ENCODE measurements at places on chromosomes 1 and 21.

DNA sequence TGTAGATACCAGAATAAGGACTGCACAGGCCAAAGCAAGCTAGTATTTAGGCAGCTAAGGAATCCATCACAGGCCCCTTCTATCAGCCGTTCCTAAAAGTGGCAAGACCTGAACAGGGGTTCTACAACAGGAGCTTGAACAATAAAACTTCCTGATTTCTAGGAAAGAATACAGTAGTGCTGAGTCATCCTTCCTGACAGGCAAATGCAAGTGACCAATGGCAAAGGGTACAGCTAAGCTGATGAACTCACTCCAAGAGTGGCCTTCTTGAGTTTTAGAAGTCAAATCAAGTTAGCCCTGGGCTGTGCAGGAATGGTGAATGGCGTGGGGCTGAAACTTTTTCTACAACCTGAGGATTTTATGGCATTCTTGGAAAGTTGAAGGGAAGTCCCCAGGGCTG, 112.9 kb downstream of the GREM2 start:
- DNase-seq, result no peak

GRCh38 chr1:5943343-5944124, 48.7 kb downstream of the NPHP4 start:
- no peak for DNase-seq

DNA sequence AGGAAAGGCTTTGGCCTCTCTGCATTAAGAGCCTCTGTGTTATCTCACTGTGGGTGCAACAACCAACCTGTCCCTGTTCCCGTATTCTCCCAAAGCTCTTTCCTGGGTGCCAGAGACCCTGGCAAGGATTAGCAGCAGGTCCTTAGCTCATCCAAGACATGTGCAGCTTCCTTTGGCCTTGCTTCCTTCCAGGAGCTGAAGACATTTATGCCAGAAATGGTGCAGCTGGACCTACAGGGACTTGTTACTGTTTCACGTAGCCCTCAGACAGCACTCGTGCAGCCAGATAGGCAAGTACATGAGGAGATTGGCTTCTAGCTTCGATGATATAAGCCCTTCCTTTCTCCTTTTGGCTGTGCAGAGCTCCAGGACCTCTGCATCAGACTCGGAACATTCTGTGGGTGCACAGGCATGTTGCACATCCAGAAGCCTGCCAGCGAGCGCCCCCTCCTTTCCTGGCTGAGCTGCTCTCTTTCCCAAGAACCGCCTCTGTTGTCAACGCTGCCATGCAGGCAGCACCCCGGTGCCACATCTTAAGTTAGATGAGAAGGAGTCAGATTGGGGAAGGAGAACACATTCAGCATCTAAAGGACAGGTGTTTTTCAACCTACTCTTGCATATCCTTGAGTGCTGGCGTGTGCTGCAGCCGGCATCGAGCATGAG, 284.5 kb upstream of the PLXNA2 start:
- DNase-seq, result no peak

DNA sequence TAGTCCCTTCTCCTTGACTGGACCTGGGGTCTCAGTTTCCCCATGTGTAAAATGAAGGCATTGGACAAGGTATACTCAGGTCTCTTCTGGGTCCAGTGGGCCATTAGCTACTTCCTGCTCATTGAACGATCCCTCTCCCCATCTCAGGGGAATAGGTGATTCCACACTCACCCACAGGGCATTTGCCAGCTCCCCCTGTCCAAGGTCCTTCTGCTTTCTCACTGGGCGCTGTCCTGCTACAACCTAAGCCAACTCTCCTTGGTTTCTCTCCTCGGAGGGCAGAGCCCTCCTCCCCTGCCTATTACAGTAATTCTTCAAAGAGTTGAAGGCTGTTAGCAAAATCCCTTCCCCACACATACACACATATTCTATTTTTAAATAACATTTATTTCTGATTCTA, 16.6 kb downstream of the DISP3 start:
- DNase-seq, result no peak

DNA sequence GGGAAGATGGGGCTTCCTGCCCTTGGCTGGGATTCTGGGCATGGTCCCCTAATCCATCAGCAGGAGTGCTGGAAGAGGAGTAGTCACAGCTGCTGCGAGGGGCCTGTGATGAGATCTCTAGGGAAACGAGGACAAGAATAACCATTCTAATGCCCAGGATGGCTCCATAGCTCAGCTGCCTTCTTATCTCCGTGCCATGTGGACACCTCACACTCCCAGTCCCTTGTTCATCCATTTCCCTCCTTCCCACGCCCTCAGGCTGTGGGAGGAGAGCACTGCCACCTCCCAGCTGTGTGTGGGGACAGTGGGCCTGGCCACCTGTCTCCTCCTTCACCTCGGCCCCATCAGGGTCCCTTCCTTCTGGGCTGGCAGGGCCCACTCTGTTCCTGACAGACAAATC, 16.1 kb upstream of the ETV3 start:
- no peak for DNase-seq

- DNase-seq, result no peak
Observed at GRCh38 chr1:20399606-20400180, 86.3 kb downstream of the CAMK2N1 start.

- no peak for DNase-seq
Observed at GRCh38 chr1:203467550-203467921, 8.1 kb upstream of the PRELP start.

DNA sequence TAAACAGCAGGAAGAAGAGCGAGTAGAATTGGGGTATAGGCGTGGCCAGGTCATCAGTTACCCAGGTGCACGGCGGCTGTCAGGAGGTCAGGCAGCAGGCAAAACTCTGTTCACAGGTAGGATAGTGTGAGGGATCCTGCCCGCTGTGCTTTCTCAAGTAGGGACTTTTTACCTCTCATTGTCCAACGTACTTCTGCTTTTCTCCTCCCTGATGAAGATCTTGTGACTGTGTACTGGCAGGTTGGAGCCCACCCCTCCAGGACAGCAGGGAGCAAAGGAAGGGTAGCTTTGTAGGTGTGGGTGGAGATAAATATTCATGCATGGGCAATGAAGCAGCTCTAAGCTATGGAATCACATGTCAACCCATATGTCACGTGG, 373.5 kb downstream of the KIF26B start:
- DNase-seq, result no peak

GRCh38 chr1:66286307-66286706, 247.6 kb upstream of the SGIP1 start:
- no peak for DNase-seq

- DNase-seq, result no peak
Observed at GRCh38 chr1:34683616-34684015, 71.2 kb upstream of the GJB5 start.

DNA sequence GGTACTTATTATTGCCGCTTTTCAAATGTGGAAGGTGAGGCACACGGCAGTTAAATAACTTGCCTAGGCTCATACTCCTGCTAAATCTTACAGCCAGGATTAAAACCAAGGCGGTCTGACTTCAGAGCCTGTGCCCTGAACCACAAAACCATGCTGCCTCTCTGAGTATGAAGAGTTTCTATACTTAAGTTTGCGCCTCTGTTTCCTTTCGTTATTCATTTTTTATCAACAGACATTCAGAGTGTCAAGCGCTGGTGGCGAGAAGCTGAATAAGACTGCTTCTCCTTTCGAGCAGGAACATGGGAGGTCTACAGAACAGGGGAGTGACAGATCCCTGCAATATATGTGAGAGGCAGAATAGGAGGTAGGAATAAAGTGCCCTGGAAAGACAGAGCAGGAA, 96.0 kb upstream of the DUSP10 start:
- DNase-seq, result peak; percentile 26

DNA sequence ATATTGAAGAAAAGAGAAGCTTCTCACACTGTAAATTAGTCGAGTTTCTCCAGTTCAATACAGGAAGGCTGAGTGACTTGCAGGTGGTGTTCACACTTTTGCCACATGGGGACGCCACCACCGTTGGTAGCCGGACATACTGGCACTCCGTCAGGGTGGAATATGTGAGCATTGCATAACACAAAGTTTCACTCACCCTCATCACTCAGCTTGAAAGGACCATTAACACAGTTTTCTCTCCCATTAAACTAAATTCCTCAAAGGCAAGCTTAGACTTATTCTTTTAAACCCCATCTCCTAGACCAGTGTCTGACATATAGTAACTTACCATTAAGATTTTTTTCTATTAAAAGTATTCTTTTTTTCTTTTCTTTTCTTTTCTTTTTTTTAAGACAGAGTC, 105.3 kb upstream of the SERBP1 start:
- DNase-seq, result no peak

DNA sequence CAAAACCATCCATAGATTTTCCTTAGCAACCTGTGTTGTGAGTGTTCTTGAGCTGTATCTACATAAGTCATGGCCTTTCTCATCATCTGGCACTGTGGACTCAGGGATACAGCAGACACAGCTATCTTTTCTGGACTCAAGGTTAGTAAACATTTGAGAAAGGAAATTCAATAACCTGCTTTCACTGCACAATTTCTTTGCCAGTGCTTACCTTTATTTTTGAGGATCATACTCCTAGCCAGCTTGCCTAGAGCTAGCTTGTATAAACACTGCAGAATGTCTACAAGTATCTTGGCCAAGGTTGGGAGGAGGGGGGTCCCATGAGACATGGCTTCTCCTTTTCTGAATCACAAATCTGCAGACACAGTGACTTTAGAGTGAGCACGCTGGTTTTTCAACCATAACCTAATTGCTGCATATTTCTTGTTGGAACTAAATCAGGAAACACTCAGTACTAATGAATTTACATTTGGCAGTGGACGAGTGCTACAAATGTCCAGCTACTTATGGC, 27.2 kb downstream of the ADAMTS5 start:
- DNase-seq, result no peak

DNA sequence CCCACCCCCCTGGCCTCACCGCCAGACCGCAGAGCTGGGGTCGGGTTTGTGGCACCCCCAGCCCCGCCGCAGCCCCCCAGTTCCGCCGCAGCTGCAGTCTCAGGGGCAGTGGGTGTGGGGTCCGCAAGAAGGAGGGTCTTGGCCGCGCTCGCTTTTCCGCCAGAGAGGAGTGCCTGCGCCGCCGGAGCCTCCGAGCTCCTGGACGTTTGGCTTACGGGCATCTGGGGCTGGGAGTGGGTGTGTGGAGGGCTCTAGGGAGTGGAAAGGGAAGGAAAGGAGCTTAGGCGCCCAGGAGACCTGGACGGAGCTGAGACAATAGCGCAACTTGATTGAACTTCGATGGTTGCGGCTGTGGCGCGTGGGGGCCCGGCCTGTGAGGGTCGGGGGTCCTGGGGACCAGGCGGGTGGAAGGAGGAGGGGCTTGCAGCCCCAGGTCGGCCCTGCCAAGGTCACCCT, 88.8 kb upstream of the IPO9 start:
- no peak for DNase-seq

DNA sequence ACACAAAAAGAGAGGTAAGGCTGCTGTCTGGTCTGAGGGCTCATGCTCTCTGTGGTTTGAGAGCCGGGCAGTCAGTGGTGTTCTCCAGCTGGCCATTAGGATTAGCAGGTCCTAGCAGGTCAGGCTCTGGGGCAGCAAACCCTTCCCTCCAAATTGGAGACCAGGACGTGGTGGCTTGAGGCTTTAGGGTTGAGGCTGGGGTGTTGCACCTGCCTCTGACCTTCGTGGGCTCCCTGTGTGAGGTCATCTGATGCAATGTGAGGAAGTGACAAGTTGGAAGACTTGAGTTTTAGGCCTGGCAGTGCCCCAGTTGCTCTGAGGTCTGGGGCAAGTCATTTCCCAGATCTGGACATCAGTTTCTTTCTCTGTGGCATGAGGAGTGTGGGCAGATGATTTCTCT, 24.4 kb downstream of the SZRD1 start:
- no peak for DNase-seq

- DNase-seq, result no peak
Observed at GRCh38 chr1:9207086-9207485, 27.5 kb upstream of the H6PD start.

DNA sequence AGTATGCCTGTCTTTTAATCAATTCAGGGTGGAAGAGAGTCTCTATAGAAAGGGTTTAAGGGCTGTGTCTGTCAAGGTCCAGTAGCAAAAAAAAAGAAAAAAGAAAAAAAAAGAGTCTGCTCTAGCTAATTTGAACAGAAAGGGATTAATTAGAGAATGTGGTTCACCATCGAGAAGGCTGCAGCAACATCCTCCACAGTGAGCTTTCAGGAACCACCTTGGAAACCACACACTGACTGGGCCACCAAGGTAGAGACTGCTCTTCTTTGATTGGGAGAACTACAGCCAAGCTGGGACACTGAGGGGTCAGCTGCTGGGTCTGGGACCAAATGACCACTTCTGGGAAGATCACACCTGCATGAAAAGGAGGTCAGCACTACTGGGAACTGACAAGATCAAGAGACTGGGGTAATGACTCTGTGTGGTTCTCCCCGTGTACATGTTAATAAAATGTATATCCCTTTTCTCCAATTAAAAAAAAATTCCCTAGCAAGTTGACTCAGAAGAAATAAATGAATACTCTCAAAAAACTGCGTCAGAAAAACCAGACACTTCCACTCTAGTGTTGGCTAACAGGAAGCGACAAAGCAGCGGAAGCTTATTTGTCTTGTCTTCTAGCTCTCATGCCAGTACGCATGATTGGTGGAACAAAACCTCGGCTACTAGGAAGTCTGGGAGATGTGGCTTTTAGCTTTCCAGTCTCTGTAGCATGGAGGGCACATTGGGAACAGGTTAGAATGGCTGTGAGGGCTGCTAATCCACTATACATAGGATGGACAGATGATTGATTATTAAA, 60.0 kb upstream of the IVNS1ABP start:
- DNase-seq, result no peak

DNA sequence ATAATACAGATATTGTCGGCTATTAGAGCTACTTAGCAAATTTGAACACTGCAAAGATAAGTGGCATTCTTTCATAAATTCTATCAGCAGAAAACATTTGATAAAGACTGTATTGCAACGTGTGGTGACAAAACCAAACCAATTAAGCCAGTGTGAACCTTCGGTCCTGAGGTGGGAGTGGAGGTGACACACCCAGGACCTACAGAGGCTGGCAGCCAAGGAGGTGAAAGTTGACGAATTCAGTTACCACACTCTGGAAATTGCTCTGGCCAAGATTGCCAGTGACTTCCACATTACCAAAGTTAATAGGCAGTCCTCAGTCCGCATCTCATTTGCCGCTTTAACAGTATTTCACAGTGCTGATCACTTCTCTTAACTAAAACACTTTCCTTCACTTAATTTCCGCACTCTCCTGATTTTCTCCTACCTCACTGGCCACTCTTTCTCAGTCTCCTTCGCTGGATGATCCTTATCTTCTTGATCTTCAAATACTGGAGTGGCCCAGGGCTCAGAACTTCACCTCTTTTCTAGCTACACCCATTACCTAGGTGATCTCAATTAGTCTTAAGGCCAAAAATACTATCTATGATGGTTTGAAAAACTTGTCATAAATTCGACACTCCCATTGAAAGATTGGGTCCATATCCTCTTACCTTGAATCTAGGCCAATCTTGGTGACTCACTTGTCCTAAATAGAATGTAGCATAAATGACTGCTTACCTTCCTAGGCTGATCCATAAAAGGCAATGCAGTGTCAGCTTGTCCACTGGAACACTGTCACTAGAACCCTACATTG, 5.1 kb upstream of the CDC42BPA start:
- DNase-seq, result no peak

- DNase-seq, result peak; percentile 54
Observed at GRCh38 chr1:92323473-92324453, 24.9 kb downstream of the RPAP2 start.

GRCh38 chr21:45578176-45578801, 36.0 kb upstream of the SLC19A1 start:
- no peak for DNase-seq
